Adrenal gland (tissue), 19 donors: ENCODE measurements at places on chromosomes 11 and 22. TPM values are rescaled to one million over a fixed set of nuclear protein-coding genes. Genes with fewer than 3 reads are reported as not detected.

Gene CLMP
- total RNA-seq: 18.9 TPM

Gene KCNQ1OT1
- 1.8 TPM for total RNA-seq

Gene BLID
- total RNA-seq: 0.27 TPM

Gene NPTXR
- 13.8 TPM for total RNA-seq

Gene TPH1
- total RNA-seq: 0.11 TPM

Gene MYRF
- 0.69 TPM for total RNA-seq

Gene OR51G1
- not detected for total RNA-seq

Gene APOA1
- 2.1 TPM for total RNA-seq

Gene EFCAB6
- 2.9 TPM for total RNA-seq

Gene KDM2A
- 41.0 TPM for total RNA-seq

Gene GAL3ST3
- 0.11 TPM for total RNA-seq

Gene HTR3A
- total RNA-seq: not detected

Gene OR6A2
- not detected for total RNA-seq

Gene MMP10
- not detected for total RNA-seq

Gene OR52N4
- not detected for total RNA-seq

Gene ACTN3
- not detected for total RNA-seq

Gene UBQLN3
- 0.46 TPM for total RNA-seq

Gene MS4A3
- total RNA-seq: 0.22 TPM

Gene GAL3ST1
- not detected for total RNA-seq

Gene RIMBP3C
- total RNA-seq: 0.22 TPM

Gene TRIM51
- total RNA-seq: not detected

Gene GRM5
- total RNA-seq: not detected

Gene SUN2
- total RNA-seq: 22.4 TPM

Gene VSIG10L2
- not detected for total RNA-seq

Gene MRGPRX3
- total RNA-seq: not detected

Gene KRTAP5-1
- not detected for total RNA-seq

Gene INCENP
- 23.2 TPM for total RNA-seq

Gene TPCN2
- 4.6 TPM for total RNA-seq

Gene MMP12
- not detected for total RNA-seq

Gene STX5
- 43.4 TPM for total RNA-seq

Gene OR5AS1
- total RNA-seq: not detected

Gene SHANK2
- total RNA-seq: 2.6 TPM

Gene OR8D4
- not detected for total RNA-seq

Gene GAS2L1
- total RNA-seq: 29.7 TPM

Gene GCAT
- total RNA-seq: 33.1 TPM

Gene C11orf16
- total RNA-seq: not detected

Gene EMID1
- total RNA-seq: 13.8 TPM

Gene FADS2
- 831 TPM for total RNA-seq

Gene PKDREJ
- total RNA-seq: 0.04 TPM

Gene C11orf97
- not detected for total RNA-seq
